ENCODE measurements at places on chromosomes 11 and 22.

- DNase-seq, result peak; percentile 47
Observed at GRCh38 chr11:74321487-74322188, 10.2 kb upstream of the P4HA3 start.

- no peak for DNase-seq
Observed at GRCh38 chr22:50602338-50602700, 1.7 kb downstream of the MAPK8IP2 start.

DNA sequence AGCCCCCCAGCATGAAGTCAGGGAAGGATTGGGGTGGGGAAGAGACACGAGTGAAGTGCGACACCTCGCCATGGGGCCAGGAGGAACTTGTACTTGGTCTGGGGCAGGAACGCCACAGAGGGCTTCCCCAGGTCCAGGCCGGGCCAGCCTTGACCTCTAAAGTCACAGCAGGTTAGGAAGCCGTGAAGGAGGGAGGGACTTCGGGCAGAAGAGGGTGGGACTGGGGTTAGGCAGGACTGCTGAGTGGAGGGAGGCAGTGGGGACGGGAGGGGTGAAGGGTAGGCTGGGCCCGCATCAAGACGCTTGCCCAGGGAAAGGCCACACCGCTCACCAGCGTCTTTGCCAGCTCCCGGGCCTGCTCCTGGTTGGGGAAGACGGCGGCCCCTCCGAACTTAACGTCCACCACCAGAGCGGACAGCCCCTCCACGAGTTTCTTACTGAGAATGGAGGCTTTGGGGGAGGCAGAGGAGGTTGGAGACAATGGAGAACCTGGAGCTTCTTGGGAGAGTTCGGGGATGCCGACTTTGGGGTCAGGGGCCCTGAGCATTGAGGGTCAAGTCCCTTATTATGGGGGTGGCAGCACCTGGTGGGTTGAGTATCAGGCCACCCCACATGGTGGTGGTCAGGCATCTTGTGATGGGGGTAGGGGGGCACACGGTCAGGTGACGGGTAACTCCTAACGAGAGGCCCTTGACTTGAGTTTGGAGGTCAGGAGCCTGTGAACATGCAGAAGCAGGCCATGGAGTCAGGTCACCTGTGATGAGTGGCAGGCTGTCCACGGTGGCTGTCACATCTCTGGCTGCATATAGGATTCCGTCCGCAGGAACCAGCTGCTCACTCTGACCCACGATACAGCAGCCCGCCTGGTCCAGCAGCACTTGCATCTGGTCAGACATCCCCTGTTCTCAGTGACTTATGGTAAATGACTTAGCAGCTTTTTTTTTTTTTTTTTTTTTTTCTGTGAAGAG is 1.7 kb upstream of the SCO2 start:
- no peak for DNase-seq

DNA sequence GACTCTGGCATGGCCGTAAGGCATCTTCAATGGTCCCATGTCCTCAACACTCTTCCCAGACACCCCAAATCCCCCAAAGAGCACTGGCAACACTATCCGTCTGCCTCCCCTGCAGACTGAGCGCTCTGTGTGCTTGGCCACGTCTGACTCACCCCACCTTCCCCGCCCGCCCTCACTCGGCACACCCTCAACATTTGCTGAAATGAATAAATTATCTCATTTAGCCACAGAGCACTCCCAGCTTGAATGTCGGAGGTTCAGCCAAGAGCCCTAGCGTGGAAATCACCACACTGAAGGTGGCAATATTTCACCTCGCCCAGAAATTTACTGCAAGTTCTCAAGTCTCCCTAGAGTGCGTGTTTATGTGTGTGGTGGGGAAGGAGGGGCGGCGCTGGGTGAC is 46.6 kb upstream of the TCF20 start:
- peak; percentile 59 for DNase-seq

- DNase-seq, result no peak
Observed at GRCh38 chr22:35059632-35060031, 6.3 kb upstream of the ISX start.

GRCh38 chr11:117454564-117454917 is 126.9 kb downstream of the CEP164 start:
- DNase-seq, result no peak

- DNase-seq, result no peak
Observed at GRCh38 chr22:19440411-19441195, 6.9 kb downstream of the C22orf39 start.

- DNase-seq, result peak; percentile 9
Observed at GRCh38 chr22:36641902-36642640, 61.5 kb downstream of the CACNG2 start.

- no peak for DNase-seq
Observed at GRCh38 chr11:119872611-119873310, 143.8 kb upstream of the NECTIN1 start.

DNA sequence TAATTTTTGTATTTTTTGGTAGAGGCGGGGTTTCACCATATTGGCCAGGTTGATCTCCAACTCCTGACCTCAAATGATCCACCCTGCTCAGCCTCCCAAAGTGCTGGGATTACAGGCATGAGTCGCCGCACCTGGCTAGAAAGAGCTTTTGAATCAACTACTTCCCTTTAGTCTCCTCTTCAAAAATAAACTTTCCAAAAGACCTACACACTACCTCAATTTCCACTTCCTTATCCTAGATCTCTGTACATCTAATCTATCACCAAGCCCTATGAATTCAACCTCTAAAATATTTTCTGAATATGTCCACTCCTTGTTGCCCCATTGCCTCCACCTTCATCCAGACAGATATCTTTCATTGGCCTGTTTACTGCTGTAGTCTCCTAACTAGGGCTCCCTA is 13.1 kb upstream of the DDX6 start:
- no peak for DNase-seq

DNA sequence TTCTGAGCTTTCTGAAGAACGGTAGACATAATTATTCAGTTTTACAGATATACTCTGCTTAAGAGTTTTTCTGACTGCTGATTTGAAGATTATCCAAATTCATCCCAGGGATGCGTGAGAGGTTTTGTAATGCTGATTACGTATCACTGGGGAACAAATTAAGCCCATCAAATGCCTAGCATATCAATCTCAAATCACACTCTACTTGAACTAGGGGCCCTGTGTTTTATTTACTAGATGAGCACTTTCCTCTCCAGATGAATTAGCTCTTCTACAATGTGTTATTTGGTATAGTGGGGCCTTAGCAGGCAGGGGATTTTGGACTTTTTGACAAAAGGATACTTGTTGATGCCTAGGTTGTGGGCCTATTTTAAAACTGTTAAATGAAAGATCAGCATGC is 177.9 kb downstream of the JRKL start:
- no peak for DNase-seq

DNA sequence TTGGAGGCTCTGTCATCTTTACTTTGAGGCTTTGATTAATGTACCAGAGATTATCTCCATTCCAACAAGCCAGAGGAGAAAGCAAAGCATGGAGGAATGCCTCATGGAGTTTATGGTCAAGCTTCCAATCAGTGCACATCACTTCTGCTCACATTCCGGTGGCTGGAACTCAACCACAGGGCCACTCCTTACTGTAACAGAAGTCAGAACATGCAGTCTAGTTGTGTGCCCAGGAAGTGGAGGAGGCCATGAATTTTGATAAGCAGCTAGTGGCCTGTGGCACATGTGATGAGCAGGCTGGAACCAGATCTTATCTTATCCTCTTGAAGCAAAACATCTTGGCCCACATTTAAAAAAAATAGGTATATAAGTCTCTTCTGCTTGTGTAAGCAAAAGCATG is 258.9 kb upstream of the ARHGAP20 start:
- no peak for DNase-seq

GRCh38 chr11:62552485-62553079 is 6.0 kb upstream of the AHNAK start:
- DNase-seq, result no peak

DNA sequence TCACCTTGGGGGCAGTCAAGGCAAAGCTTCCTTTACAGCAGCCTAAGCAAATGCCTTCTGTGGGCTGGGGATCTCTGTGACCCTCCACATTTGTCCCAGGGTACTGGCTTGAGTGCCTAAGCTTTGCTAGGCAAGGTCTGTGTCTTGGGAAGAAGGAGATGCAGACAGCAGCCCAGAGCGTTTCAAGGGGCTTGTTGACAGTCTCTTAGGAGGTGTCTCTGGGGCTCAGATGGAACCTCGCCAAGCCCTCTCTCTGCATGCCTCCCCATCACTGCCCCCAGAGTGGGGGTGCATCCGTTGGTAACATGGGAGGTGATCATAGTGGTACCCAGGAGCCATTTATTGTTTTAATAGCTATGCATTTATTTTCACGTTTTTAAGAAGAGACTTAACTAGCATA is 29.1 kb upstream of the TMPRSS4 start:
- no peak for DNase-seq

DNA sequence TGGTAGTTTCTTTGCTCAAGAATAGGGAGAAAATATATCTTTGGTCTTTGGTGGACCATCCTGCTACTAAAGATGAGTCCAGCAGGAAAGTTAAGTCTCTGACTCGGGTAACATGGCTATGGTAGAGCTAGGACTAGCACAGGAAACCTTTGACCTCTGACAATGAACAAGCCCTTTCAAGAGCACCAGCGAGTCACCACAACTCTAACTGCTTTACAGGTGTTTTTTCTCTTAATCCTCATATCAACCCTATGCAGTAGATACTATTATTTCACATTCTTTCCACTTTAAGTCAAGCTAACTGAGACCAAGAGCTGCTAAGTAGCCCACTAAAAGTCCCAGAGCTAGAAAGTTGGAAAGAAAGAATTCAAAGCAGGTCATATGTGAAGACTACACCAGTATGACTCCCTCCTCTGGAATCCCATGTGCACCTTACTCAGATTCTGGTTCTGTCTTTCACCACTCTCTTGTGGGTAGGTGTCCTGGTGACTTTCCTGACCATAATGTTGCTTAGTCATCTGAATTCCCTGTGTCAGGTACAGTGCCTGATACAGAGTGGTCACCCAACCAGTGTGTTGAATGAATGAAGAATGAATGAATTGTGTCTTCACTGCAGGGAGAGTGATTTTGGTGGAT is 53.8 kb upstream of the ME3 start:
- DNase-seq, result no peak

All from Ammon's horn (tissue), 1 donor.